Non-pigmented ciliary epithelial cell (primary cell): ENCODE measurements at places on chromosomes 11 and 22.
A peak's percentile ranks its signal among the peaks of the same experiment; 100 is the strongest.

DNA sequence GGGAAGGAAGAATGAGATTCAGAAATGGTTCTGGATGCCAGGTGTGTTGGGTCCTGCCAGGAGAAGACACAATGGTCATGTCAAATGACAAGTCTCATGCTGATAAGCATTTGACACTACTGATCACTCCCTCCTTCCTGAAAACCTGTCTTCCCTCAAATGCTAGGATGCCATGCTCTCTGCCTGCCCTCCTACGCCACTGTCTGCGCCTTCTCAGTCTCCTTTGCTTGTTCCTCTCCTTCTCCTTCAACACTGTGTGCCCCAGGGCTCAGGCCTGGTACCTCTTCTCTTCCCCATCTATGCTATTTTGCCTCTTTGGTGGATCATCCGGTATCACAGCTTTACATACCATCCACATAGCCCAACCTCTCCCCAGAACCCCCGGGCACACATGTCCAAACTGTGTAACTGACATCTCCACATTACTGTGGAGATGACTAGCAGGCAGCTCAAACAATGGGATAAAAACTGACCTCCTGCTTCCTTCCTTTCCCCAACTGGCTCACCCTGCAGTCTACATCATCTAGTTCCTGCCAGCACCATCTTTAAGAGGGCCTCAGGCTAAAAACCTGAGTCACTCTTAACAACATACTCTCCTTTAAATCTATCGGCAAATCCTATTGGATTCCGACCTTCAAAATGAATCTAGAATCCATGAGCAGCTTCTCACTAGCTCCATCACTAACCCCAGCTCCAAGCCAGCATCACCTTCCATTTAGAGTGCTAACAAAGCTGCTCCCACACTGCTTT is 8.2 kb downstream of the AP1B1 start:
- no peak for DNase-seq

DNA sequence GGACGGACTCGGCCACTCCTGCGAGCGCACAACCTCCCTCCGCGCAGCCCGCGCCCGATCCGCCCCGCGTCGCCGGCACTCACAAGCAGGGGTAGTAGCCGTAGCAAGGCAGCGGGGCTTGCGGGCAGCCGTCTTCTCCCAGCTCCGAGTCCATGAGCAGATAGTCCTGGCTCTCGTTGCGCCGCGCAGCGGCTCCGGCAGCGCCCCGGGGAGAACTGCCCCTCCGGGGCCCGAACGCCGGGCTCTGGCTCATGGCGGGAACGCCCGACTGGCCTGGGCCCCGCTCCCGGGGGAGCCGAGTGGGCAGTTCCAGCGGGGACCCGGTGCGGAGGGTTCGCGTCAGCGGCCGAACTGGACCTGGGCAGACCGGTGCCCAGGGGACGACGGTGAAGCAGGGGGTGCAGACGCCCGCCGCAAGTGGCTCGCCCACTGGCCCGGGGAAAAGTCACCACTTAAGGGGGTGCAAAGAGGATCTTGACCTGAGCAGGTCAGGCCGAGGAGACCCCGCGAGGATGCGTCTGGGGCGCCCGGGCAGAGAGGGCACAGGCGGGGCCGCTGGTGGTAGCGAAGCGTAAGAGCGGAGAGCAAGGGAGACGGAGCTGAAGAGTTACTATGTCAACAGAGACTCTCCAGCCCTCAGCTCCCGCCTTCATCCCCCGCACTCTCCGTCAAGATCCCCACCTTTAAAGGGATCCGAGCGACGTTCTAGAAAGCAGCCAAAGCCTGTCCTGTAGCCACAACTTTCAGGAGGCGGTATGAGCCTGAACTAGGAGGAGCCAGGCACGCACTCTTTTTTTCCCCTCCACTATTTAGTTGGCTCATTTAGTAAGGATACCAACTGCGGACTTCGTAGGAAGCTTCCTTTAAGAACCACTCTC is at the start of gene TRPC6:
TRPC6 (minus strand) TSS at position 757 of the 878 bp plus-strand sequence; CDS start at position 253, 504 bp downstream.
- DNase-seq = no peak

- DNase-seq = peak; percentile 28
Observed at GRCh38 chr11:128294671-128295050, 292.7 kb downstream of the ETS1 start.

DNA sequence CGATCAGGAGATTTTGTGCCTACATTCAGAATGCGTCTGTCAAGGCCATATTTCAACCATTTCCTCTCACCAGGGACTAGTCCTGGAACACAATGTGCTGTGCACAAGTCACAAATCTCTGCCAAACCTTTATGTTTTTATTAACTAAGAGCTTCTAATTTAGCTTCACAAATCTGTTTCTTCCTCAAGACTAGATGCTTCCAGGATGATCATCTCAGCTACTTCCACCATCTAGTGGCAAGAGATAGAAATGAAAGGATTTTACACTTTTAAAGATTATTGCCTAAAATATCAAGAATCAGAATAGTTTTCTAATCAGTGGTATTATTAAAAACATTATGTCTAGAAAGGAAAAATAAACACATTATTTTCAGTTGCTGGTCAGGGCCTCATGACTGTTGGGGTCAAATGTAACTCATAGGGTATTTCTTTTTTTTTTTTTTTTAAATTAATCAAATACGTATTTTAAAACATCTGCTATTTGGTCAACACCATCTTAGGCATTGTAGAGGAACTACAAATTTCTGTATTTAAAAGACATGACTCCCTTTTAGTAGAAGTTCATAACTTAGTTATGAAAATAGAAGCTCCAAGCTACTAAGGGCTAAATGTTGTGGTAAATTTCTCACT is 1102.6 kb downstream of the DLG2 start:
- no peak for DNase-seq

DNA sequence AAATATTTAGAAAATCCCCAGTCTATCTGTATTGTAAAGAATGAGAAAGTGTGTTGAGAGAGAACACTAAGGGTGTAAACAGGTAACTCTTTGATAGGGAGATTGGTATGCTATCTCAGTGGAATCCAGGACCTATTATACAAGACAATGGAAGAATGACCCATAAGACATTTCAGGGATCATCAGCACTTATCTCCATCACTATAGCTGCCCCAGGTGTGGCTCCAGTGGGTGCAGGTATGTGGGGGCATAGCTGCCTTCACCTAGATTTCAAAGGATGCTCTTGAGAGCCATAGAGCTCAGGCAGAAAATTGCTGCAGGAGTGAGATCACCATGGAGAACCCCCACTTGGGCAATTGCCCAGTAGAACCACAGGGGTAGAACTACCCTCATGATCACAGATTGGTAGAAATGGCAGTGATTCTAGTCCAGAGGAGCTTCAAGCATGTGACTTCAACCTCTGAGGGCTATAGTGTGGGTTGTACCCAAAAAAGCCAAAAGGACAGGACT is 252.3 kb upstream of the TBCEL start:
- no peak for DNase-seq

- no peak for DNase-seq
Observed at GRCh38 chr11:133082453-133082781, 449.9 kb downstream of the OPCML start.

GRCh38 chr11:66157182-66157864 is 87.3 kb downstream of the PACS1 start:
- no peak for DNase-seq

GRCh38 chr11:19394525-19395016 is 153.8 kb upstream of the E2F8 start:
- DNase-seq = no peak

- peak; percentile 82 for DNase-seq
Observed at GRCh38 chr11:12539572-12539971, 134.6 kb upstream of the TEAD1 start.

DNA sequence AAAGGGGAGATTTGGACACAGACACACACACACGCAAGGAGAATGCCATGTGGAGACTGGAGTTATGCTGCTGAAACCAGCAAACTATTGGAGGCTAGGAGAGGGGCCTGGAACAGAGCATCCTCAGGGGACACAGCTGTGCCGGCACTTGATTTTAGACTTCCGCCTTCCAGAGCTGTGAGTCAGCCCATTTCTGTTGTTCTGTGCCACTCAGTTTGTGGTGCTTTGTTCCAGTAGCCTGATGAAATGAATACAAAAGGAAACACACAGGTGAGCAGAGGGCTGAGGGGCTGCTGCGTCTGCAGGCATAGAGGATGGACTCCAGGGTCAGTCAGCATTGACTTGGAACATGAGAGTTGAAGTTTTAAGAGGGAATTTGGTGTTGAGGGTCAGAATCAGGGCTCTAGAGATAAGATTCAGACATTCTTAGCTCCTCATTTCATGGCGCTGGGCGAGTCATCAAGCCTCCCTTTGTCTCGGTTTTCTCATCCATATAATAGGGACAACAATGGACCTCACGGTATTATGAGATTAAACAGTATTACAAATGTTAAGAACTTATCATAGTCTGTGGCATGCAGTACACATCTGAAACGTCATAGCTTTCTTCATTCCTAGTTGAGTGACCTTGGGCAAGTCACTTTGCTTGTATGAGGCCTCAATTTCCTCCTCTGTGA is 191.0 kb downstream of the MIAT start:
- no peak for DNase-seq

DNA sequence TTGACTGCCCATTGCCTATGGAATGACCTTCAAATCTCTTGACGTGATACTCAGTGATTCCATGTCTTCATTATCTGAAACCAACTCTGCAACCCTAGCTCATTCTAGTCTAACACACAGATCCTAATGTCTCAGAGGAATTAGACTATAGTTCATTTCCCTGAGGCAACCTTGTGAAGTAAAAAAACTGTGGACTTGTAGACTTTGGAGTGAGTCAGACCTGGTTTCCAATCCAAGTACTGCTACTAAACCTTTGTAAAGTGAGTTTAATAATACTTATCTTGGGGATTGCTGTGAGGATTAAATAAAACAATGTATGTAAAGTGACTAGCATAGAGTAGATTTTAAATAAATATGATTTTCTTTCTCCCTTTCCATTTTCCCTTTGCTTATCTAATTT is 226.1 kb downstream of the BLID start:
- DNase-seq = peak; percentile 42

DNA sequence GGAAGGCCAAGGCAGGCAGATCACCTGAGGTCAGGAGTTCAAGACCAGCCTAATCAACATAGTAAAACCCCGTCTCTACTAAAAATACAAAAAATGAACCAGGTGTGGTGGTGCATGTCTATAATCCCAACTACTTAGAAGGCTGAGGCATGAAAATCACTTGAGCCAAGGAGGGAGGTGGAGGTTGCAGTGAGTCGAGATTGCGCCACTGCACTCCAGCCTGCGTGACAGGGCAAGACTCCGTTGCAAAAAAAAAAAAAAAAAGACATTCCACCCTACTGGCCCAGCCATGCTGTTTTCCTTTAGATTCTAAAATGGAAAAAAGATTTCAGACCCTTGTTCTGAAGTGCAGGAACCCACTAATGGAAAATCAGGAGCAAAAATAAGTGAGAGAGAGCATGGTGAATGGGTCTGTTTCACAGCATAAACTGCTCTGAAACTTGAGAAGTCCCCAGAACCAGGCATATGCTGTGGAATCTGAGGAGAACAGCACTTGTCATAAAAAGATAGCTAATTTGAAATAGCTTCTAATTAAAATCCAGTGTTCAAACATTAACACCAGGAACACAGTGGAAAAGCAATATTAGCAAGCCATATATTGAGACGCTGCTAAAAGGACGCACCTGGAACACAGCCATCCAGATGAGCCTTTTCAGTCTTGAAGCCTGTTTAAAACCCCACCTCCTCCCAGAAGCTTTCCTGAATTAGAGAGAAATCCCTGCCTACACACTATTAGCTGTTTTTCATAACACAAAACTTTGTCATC is 66.3 kb upstream of the CHRM4 start:
- DNase-seq = no peak

- DNase-seq = no peak
Observed at GRCh38 chr11:20559523-20560300, 39.7 kb upstream of the SLC6A5 start.

DNA sequence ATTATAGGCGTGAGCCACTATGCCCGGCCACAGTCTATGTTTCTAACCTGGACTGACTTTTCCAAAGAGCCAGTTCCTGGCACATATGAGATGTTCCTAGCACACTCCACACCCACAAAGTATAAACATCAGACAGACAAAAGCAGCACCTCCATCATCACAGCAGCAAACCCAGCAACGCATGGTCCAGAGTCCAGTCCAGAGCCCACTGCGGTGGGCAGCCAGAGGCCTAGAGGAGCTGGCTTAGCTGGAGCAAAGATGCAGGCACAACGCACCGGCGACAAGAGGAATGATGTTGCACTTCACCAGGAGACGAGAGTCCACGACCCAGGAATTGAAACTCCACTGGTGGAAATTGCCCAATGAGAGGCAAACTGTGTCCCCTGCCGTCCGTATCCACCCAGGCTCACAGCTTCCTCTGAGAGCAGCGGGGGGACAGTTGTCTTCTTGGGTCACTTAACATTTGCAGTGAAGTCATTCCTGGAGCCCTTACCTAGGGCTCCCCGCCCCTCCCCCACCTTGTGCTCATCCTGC is 36.6 kb downstream of the RPS6KA4 start:
- no peak for DNase-seq

- no peak for DNase-seq
Observed at GRCh38 chr11:13098063-13098462, 88.9 kb downstream of the RASSF10 start.

GRCh38 chr11:13962562-13963168 is at the start of gene SPON1:
Gene SPON1, plus strand, starts transcription at chr11:13962723. Its CDS starts 182 bp downstream, at chr11:13962905.
- no peak for DNase-seq

DNA sequence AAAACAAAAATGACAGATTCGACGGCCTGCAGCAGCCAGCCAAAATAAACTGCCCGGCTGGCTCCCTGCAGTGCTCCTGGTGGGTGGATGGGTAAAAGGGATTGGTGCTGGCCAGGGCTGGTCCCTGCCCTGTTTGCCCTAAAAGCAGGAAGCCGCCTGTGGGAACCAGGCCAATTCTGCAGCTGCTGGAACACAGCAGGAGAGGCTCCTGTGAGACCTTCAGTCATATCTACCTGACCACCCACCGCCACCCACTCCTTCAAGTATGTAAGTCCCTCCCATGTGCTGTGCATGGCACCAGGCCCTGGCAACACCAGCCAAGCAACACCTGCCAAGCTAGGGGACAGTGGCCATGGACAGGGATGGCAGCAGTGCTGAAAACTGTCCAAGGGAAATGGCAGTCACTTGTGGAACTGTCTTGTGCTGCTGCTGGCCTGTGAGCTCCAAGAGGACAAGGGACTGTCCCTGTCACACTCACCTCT is 48.7 kb upstream of the ARFGAP3 start:
- no peak for DNase-seq

DNA sequence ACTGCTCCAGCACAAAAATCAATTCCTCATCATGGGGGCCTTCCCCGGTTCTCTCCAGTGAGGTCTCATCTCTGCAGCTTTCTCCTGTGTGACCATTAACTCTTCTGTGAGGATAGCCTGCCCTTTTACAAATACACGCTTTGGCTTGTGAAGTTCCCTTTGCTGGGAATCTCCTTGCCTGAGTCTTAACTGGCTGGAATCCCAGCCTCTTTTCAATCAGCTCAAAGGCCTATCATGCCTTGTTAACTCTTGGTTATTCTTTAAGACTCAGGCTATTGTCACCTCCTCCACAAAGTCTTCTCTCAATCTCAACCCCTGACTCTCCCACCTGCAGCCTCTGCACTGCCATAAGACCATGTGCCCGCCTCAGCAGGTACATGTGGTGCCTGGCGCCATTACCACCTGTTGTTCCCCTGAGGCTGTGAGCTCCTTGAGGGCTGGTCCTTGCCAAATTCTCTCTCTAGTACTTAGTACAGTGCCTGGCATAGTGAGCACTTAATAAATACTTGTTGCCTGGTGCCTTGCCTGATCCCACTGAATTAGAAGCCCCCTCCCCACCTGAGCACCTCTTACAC is 128.2 kb downstream of the ST3GAL4 start:
- no peak for DNase-seq

GRCh38 chr22:36134182-36134581 is 26.4 kb downstream of the APOL3 start:
- no peak for DNase-seq
